Stimulated activated CD4-positive, alpha-beta T cell treated with anti-CD3 and anti-CD28 coated beads, Interleukin-12 subunit alpha, Interleukin-12 subunit beta, amount 100 ng/mL, for 24 hours (primary cell): ENCODE measurements at places on chromosomes 12 and 14.

DNA sequence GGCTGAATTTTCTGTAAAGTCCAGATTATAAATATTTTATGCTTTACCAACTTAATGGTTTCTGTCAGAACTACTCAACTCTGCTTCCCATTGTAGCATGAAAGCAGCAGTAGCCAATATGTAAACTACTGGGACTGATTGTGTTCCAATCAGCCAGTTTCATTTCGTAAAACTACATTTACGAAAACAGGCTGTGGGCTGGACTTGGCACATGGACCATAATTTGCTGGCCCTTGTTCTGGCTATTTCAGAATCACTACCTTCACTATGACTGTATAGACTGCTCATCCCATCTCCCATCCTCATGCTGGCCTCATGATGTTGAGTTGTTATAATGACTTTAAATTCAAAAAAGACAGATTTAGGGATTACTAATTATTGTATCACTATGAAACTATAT is 38.7 kb downstream of the FAR2 start:
- DNase-seq: no peak

DNA sequence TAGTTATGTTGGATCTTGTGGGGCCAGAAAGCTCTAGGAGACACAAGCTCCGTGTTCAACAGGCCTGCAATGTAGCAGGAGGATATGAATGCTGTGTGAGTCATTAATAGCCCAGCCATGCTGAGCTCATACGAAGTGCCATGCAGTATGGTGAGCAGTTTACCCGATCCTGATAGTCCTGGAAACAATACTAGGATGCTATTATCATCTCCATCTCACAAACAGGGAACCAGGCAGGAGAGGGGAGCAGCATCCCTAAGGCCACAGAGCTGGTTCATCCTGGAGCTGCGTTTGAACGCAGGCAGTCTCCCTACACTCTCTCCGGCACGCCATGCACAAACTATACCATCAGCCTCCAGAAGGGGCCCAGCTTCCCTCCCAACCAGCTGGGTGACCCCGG is 20.5 kb downstream of the TTC7B start:
- no peak for DNase-seq

- DNase-seq: no peak
Measured at GRCh38 chr14:61934385-61934784, 172.2 kb downstream of the SNAPC1 start.

DNA sequence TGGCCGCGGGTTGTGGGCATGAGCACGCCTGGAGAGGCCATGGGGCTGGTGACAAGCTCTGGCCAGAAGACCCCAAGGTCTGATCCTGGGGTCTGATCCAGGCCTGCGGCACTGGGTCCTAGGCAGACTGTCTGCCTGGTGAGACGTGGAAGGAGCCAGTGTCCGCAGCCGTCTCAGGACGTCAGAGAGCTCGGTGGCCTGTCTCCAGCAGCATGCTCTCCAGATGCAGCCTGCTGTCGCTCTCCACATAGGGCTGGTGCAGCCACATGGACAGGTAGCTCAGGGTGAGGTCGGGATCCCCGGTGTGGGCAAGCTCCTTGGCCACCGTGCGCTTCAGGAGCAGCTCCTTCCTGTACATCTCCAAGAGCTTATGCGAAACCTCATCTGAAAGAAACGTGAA is 14.3 kb downstream of the CINP start:
- no peak for DNase-seq

DNA sequence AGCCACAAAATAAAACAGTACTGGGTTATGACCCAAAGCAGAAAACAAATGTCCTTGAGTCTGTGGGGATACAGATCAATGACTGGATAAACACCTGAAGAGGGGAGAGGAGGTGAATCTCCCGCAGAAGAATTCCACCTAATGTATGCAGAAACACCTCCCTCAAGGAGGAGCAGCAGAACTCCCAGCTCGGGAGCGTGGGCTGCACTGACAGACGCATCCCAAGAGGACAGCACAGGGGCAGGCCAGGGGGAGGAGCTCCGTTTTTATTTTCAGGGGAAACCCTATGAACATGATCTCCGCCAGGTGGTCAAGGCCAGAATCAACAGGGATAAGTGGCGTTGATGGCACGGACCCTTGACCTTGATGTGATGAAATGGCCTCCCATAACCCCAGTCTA is 41.8 kb upstream of the PPP2R5C start:
- no peak for DNase-seq

DNA sequence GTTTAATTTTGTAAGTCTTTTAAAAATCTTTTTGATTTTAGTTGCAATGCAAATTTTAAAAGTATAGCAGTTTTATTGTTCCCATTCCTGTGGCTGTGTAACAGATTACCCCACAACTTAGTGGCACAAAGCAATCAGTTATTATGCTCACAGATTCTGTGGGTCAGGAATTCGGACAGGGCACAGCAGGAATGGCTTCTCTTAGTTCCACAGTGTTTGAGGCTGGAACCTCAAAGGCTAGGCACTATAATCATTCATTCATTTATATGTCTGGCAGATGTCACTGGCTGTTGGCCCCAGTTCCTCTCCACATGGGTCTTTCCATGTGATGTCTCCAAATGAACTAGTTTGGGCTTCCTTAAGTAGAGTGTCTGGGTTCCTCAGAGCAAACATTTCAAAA is 193.3 kb downstream of the RAD51B start:
- DNase-seq: no peak

DNA sequence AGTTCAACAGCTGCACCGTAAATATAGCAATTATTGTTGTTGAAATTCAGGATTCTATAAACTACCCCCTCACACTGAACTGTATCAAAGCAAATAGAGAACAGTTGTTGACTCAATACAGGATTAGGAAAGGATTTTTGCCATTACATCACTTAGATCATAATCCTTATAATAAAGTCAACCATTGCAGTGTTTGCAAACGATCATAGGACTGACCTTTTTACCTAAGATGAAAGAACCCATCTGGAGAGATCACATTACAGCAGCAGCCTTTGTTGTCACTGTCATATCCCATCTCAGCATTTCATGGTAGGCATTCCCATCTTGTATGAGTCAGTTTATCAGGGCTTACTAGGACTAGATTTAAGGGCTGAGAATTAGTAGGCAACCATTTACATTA is 96.1 kb downstream of the IPO8 start:
- DNase-seq: no peak

DNA sequence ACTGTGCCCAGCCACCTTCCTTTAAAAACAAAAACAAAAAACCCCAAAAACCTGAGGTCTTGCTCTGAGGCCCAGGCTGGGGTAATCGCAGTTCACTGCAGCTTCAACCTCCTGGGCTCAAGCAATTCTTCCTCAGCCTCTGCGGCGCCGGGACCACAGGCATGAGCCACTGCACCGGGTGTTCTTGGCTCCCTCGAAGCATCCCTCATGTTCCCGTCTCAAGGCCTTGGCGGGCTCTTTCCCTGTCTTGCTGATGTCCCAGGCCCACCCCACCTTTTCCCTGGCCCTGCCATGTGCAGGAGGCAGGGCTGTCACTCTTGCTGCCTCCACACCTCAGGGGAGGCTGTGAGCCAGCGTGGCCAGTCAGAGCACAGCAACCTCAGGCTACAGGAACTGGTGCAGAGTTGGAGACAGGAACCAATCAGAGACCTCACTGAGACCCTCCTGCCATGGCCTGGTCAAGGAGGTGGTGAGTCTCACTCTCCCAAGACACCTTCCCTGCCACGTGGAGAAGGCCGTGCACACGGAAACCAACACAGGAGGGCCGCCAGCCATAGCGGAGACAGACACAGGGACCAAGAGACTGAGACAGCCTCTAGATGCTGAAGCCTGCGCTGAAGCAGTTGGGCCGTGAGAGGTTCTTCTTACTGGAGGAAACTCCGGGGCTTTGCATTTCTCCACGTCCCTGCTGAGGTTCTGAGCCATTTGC is 6.0 kb upstream of the AMN start:
- DNase-seq: no peak

DNA sequence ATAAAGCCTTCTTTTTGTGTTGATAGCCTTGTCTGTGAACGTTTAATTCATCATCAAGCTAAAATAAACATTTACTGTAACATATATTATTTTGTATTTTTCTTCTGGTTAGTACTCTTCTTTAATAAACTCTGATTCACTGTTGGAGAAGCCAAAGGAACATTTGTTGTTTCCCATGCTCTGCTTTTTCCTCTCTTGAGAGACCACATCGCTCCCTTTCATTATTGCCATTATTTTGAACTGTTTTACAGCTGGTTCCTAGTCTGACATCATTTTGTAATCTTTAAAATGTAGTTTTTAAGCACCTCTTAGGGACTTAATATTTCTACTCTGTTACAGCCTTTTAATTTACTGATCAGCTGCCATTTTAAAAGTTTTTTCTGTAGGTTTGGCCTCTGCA is 301.8 kb downstream of the NPAS3 start:
- no peak for DNase-seq

DNA sequence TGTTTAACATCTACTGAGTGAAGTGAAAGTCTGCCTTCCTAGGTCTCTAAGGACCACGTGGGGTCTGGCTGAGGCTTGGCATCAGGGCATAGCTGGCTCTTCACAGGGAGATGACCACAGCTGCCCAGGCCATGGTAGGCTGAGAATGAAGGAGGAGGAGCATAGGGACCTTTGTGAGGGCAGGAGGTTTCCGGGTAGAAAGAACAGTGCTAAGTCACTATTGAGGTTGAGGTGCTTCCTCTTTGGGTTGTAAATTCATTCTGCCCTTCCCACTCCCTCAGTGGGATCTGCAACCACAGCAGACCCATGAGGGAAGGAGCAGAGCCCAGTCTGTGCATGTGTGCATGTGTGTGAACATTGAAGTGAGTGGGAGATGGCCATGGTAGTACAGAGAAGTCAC is 909.6 kb downstream of the VRK1 start:
- DNase-seq: no peak

GRCh38 chr12:5548152-5548943 is 116.4 kb downstream of the NTF3 start:
- DNase-seq: no peak

- DNase-seq: no peak
Measured at GRCh38 chr12:108570743-108571608, 8.6 kb downstream of the ISCU start.

- DNase-seq: no peak
Measured at GRCh38 chr12:104858611-104859543, 99.2 kb downstream of the SLC41A2 start.

DNA sequence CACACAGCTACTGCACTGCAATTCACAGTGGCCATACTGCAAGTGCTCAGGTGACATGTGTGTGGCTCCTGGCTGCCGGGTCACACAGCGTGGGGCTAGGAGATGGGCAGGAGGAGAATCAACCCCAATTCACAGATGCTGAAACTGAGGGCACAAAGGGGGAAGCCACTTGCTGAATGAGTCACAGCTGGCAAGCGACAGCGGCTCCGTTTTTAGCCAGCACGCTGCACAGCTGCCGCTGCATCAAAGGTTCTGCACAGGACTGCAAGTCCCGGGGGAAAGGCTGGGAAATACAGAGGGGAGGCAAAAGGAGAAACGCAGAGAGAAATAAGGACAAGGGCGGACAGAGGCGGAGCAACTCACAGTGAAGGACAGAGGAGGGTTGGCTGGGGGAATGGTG is 57.9 kb downstream of the KDM2B start:
- no peak for DNase-seq

- no peak for DNase-seq
Measured at GRCh38 chr12:124236625-124237031, 58.3 kb upstream of the RFLNA start.
